K562 (cell line): ENCODE measurements at places on chromosomes 1 and 21. TPM values are rescaled to one million over a fixed set of nuclear protein-coding genes. Genes with fewer than 3 reads are reported as not detected.

- H3K4me3 ChIP-seq: no peak overlapping the region
- no peaks in the 10 kb centered on the region for H3K4me1 ChIP-seq
- no peak for DNase-seq
- H3K27ac ChIP-seq: no peak overlapping the region
- H3K27me3 ChIP-seq: peaks cover 35% of the 10 kb centered on the region
These were observed 9.2 kb downstream of the S100A10 start for GRCh38 chr1:151984313-151984956.

DNA sequence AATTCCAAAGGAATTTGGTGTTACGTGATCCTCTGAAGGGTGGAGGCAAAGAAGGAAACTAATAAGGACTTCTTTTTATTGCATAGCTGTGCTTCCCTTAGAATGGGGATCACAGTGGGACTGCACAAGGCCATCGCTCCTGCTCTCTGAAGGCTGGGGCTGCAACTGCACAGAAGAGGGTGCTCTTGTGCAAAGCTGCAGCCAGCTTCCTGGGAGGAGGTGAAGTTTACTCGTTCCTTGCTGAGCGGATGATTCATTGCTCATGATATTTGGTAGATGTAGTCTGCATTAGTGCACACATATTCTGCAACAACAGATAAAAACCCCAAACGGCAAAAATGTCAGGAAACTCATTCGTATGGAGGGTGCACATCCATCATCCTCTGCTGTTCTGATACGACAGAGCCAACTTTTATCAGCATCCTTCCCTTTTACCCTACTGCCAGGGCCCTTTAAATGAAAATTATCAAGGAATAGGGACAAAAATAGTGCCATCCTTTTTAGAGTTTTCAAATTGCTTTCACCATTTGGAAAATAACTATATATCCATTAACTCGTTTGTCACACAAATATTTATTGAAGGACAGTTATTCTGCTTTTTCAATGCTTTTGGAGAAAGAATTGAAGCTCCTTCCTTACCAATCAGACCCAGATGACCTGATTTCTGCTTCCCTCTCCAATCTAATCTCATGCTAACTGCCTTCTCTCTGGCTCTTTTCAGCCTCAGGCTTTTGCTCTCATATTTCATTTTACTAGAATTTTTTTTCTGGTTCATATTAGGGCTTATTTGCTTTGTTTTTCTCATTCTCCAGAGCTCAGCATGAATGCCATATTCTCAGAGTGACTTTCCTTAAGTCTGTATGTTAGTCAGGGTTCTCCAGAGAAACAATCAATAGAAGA, 263.6 kb downstream of the DUSP10 start:
- no peaks in the 10 kb centered on the region for H3K36me3 ChIP-seq
- no peak overlapping the region for H3K4me3 ChIP-seq
- no peak overlapping the region for H3K27ac ChIP-seq
- H3K27me3 ChIP-seq: no peaks in the 10 kb centered on the region
- DNase-seq: peak; percentile 8
- H3K4me1 ChIP-seq: no peaks in the 10 kb centered on the region

- peaks cover 1% of the 10 kb centered on the region; the same call in 1 of the 2 replicates for H3K27me3 ChIP-seq
- DNase-seq: no peak
- no peak within 1 kb of the TSS for H3K27ac ChIP-seq
- no peaks in the 10 kb centered on the region for H3K36me3 ChIP-seq
These were observed at the start of gene CHIA for GRCh38 chr1:111290630-111291029. Gene CHIA, plus strand, starts transcription at chr1:111290851. Its CDS starts 19,617 bp downstream, at chr1:111310468.

GRCh38 chr1:42288311-42288985, 46.6 kb downstream of the FOXJ3 start:
- H3K27me3 ChIP-seq: no peaks in the 10 kb centered on the region
- 0 out of 3 replicates have a peak, but pooled peaks cover 4% of the 10 kb centered on the region for H3K36me3 ChIP-seq
- H3K4me3 ChIP-seq: no peak overlapping the region
- no peak overlapping the region for H3K27ac ChIP-seq
- DNase-seq: no peak

DNA sequence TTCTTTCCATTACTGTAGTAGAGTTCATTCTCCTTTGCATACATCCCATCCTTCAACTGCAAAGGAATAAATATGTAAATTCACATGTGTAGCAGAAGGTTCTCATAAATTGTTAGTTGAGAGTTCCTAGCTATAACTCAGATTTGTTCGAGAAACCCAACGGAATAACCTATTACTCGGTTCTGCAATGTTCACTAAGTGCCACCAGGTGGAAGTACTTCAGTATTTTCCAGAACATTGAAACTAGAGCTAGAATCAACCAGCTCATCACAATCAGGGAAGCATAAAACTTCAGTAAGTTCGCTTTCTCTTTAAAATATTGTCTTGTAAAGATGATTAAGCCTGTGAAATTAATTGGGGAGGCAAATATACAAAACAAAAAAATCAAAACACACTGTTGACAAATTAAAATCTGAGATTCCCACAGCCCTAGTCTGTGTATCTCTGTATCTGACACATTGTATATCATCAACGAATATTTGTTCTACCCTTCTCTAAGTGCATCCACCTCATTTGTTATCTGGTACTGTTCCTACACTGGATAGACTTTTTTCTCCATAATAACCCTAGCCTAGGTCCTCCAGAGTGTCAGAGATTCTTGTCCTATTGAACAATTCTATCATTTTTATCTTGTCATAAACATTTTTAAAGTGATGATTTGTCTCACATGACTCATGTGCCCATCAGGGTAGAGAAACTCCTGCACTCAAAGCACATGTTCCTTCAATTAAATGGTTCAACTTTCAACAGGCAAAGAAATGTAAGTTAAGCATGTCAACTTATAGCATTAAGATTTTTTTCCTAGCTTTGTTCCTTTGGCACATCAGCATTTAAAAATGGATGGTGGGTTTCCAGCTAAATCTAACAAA, 31.9 kb downstream of the MROH9 start:
- no peaks in the 10 kb centered on the region for H3K36me3 ChIP-seq
- no peaks in the 10 kb centered on the region for H3K27me3 ChIP-seq
- no peak overlapping the region for H3K27ac ChIP-seq
- no peak for DNase-seq
- H3K4me3 ChIP-seq: no peak overlapping the region
- H3K4me1 ChIP-seq: no peaks in the 10 kb centered on the region

DNA sequence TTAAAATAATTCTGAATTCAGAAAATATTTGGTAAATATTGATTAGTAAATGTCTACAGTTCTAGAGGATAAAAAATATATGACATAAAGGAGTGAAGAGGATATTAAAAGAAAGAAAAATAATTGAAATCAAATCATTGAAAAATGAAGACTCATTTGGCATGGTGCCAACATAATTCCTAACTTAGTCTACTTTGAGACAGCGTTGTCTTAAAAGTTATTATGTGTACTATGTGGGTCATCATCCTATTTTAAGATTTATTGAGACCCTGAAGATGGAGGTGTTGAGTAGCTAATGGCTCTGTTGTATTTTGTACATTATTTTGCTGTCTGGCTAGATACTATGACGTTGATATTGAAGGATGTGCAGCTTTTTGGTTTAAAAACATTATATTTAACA, 156.7 kb upstream of the PTGFR start:
- no peaks in the 10 kb centered on the region for H3K4me1 ChIP-seq
- DNase-seq: no peak
- no peak overlapping the region for H3K4me3 ChIP-seq
- H3K36me3 ChIP-seq: no peaks in the 10 kb centered on the region

DNA sequence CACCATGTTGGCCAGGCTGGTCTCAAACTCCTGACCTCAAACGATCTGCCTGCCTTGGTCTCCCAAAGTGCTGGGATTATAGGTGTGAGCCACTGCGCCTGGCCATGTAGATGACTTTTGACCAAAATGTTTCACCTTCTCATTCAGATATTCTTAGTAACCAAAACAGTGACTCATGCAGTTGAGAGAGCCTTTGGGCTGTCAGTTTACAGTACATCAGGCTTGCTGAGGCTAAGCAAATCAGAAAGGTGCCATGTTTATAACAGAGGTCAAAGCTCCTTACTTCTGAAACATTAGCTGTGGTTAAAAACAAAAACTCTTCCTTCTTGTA, 21.0 kb downstream of the CNIH4 start:
- H3K36me3 ChIP-seq: peaks cover 46% of the 10 kb centered on the region
- no peaks in the 10 kb centered on the region for H3K4me1 ChIP-seq
- no peaks in the 10 kb centered on the region for H3K27me3 ChIP-seq
- peak; percentile 28 for DNase-seq

DNA sequence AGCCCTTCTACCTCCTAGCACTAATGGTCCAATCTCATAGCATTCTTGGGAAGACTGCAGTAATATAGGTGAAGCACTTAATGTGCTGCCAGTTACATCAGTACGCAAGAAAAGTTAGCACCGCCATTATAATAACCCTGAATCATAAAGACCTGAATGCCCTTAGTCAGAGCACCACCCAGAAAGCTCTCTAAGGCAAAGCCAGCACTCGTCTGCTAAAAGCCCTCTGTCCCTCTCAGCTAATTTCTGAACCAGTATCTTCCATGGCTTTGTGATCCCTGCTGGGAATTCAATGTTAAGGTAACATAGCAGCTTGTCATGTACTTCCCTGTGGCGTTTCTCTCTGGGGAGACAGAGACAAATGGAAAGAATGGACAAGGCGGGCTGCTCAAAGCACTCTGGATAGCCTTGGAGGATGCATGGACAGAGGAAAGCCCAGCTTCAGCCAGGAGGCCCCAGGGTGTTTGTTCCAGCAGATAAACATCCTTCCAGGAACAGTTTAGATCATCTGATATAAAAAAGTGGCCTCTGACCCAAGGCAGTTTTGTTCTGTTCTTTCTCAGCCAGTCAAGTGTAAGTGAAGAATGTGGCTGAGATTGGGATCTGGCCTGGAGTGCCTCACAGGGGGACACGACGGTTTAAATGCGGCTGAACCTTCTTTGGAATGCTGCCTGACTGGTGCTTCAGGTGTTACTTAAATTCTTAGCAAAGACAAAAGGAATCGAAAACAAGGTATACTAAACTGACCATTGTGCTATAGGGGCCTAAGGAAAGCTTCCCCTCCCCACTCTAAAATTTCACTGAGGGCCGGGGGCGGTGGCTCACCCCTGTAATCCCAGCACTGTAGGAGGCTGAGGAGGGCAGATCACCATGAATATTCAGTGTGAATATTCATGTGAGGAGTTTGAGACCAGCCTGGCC, 58.1 kb upstream of the VTCN1 start:
- no peak for DNase-seq
- no peak overlapping the region for H3K27ac ChIP-seq
- H3K36me3 ChIP-seq: no peaks in the 10 kb centered on the region
- peaks cover 4% of the 10 kb centered on the region; the same call in 2 of the 3 replicates for H3K27me3 ChIP-seq

DNA sequence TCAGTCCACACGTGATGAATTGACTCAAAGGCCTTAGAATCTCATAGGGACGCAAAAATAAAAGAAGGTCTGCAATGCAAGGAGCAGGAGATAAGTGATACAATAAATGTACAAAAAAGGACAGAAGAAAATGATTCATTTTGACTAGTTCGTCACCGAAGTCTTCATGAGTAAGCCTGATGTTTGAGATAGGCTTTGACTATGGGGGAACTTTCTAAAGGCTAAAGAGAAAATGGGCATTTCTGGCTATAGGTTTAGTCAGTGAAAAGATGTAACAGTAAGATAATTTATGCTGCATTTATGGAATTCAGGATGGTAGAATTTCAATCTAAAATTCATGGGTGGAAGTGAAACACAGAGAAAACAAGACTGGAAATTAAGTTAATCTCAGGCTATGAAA, 163.0 kb downstream of the ADGRL4 start:
- no peaks in the 10 kb centered on the region for H3K36me3 ChIP-seq
- H3K27ac ChIP-seq: no peak overlapping the region

DNA sequence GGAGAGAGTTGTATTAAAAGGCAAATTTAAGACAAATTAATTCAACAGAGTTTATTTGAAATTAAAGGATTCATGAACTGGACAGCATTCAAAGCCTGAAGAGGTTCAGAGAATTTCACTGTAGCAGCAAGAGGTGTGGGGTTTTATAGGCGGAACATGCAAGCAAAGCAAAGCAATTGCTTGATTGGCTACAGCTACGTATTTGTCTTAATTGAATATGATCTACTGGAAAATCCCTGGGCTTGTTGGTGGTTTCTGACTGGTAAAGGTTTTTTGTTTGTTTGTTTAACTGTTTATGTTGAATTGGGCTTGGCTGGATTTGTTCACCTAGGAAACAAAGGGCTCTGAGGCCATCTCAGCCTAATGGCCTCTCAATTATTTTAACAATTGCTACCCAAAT, 61.5 kb downstream of the KCNK1 start:
- no peaks in the 10 kb centered on the region for H3K27me3 ChIP-seq
- peaks cover 4% of the 10 kb centered on the region; the same call in 1 of the 2 replicates for H3K4me1 ChIP-seq
- H3K4me3 ChIP-seq: no peak overlapping the region
- H3K27ac ChIP-seq: no peak overlapping the region
- H3K36me3 ChIP-seq: peaks cover 19% of the 10 kb centered on the region; the same call in 2 of the 3 replicates

PLA2G4A gene
- 0.16 TPM in 1 of 2 replicates, not detected in the other for total RNA-seq

NUP210L gene
- not detected in 2 replicates for total RNA-seq

NLRP3 gene
- not detected in 2 replicates for total RNA-seq

FCRL2 gene
- not detected in 2 replicates for total RNA-seq

TAGLN2 gene
- total RNA-seq: 498 and 506 TPM in 2 replicates
